Stimulated activated CD4-positive, alpha-beta T cell treated with anti-CD3 and anti-CD28 coated beads, TNF-alpha, amount 100 ng/mL, for 48 hours (primary cell): ENCODE measurements at places on chromosomes 3 and 15.

- DNase-seq, result no peak
Measured at GRCh38 chr3:127209155-127209839, 16.4 kb downstream of the PRR23E start.

DNA sequence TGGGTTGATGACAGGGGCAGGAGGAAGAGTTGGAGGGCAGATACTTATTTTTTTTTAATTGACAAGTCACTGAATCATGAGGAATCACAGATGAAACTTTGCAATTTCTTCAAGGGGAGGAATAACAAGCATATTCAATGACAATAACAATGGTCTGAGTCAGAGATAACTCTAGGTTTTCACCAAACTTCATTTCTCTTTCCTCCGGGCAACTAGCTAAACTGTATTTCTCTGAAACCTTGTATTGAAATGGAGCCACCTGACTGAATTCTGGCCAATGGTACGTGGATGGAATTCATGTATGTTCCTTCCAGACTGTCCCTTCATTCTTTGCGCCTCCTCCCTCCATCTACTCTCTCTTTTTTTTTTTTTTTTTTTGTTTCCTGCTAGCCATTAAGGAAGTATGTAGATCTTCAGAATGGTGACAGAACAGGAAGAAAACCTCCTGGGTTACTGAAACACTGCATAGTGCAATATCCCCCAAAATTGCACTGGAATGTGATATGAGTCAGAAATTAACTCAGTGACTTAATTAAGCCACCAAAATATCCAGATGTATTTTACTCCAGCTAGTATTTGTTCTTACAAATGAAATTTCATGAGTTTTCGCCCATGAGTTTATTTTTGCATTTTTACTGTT is 495.4 kb downstream of the OTOL1 start:
- DNase-seq, result no peak

GRCh38 chr3:10365791-10366190 is 44.9 kb upstream of the SEC13 start:
- DNase-seq, result no peak

DNA sequence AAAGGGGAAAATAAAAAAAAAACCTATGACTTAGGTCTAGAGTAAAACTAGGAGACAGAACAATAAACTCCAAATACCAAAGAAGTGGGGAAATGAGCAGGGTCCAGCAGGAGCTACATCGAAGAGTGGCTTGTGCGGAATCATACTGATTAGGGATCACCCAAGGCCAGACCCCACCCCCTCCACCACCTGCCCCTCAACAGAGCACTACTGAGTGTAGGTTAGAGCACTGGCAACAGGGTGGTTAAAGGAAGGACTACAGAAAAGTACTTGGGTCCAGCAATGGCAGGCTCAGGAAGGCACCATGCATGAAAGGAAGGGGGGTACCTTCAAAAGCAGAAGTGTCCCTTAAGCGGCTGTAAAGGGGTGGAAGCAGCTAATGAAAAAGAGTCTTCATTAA is 96.2 kb downstream of the UBE3A start:
- no peak for DNase-seq

- no peak for DNase-seq
Measured at GRCh38 chr15:78369161-78369560, 29.0 kb downstream of the CRABP1 start.
